ENCODE measurements at places on chromosomes 6 and 20.

DNA sequence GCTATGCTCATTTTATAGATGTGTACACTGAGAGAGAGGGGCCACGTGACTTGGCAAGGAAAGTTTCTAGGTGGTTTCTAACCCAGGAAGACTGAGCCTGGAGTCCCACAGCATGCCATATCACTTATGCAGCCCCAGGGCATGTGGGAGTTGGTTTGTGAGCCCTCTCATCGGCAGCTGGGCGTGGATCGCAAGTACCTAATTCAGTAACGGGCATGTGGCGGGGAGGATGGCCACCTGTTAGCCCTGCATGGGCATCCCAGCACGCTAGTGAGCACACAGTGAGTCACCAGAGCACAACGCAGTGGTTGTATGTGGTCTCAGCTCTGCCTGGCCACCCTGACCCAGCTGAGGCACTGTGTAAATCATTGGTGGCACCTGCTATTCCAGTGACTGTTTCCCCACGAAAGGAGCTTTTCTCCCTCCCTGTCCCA is 88.3 kb downstream of the NINL start:
- DNase-seq: no peak

DNA sequence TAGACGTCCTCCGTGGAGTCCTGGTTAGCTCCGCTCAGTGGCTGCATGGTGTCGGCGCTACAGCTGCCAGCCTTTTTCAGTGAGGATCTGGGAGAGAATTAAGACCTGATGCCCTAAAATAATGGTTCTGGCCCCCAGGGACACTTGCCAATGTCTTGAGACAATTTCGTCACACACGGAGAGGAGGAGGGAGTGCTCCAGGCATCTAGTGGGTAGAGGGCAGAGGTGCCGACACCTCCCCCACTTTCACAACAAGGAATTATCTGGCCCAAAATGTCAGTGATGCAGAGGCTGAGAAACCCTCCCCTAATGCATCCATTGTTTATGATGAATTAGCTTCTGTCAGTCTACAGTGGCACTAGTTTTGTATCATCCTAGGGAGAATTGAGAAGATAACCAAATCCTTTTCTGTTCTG is 24.4 kb downstream of the TMEM181 start:
- no peak for DNase-seq

- no peak for DNase-seq
These were observed 12.3 kb downstream of the ITPA start for GRCh38 chr20:3221398-3222226.

DNA sequence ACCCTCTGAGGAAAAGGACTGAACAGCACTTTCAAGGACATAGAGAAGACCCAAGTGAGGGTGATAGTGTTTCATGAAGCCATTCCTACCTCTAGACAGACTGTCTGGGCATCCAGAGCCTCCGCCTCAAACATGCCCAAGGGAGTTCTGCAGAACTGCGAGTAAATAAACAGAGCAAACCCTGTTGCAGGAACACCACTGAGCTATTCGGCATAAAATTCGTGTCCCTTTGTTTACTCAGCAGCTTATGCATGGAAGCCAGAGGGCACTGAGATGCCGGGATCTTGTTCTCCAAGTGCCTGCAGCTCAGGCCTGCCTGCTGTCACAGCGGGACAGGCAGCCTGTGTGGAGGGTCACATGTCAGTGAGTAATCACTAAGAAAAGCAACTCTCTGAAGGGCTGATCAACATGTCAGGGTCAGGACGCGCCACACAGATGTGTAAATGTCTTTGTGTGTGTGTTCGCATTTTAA is 164.9 kb upstream of the HEY2 start:
- DNase-seq: no peak

- no peak for DNase-seq
These were observed 172.2 kb downstream of the AIG1 start for GRCh38 chr6:143232849-143233248.

- no peak for DNase-seq
These were observed 383.9 kb downstream of the KIF16B start for GRCh38 chr20:16189371-16189770.

- no peak for DNase-seq
These were observed 1.5 kb downstream of the ID4 start for GRCh38 chr6:19838442-19839236.

GRCh38 chr6:100453701-100454521 is 10.8 kb downstream of the SIM1 start:
- DNase-seq: no peak

GRCh38 chr6:79134699-79135474 is 56.8 kb upstream of the PHIP start:
- DNase-seq: no peak

DNA sequence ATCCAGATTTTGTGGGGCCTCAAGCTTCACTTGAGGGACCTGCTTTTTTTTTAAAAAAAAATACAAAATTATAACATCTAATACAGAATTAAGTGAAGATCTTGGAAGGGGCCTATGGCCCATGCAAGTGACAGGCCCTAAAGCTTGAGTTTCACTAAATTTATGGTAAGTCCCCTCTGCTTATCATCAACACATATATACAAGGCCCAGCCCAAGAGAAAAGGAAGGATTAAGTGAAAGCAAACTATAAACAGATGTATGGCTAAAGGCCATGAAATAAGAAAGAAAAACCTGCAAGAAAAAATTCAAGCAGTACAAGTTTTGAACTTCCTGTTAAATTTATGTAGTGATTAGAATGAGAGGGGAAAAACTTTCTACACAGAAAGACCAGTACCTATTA is 86.8 kb downstream of the CDC40 start:
- no peak for DNase-seq

DNA sequence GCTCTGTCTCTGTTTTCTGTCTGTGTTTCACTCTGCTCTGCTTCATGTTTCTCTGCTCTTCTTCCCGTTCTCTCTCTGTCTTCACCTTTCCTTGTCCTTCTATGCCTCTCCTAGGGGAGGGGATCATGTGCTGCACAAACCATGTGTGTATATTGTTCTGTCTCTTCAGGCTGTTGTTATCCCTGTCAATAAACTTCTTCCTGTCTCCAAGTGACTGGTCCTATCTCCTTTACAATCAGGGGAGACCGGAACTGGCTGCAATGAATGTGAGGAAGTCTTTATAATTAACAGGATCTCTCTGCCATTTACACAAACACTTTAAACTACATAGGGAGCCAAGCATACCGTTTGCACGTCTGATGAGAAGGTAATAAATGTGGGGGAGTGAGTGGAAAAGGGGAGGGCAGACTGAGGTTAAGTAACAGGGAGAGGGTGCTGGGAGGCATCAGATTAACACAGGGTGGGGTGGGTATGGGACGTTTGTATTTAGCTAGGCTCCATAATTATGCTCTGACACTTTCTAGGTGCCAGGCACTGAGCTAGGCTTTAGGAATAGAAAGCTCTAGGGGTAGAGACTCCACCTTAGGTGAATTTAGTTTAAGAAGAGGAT is 626.1 kb downstream of the DHX35 start:
- no peak for DNase-seq

- no peak for DNase-seq
These were observed 72.3 kb upstream of the DST start for GRCh38 chr6:56714982-56715456.

DNA sequence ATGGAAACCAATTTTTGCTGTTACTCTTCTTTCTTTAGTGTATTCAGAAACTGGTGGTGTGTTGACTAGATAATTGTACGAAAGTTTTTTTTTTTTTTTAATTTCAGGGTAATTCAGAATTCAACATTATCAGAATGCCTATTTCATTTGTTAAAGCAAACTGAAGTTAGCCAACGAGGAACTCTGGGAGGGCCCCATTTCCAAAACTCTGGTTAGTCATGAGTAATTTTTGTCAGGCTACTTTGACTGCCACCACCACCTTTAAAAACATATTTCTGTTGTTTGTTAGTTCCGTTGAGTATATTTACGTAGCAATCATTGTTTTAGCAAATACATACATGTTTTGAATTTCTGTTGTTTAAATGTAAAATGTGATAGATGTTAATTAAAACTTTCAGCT is 763 bp downstream of the ZKSCAN8 start:
- no peak for DNase-seq

- no peak for DNase-seq
These were observed 1.2 kb downstream of the SMIM29 start for GRCh38 chr6:34247481-34248197.

DNA sequence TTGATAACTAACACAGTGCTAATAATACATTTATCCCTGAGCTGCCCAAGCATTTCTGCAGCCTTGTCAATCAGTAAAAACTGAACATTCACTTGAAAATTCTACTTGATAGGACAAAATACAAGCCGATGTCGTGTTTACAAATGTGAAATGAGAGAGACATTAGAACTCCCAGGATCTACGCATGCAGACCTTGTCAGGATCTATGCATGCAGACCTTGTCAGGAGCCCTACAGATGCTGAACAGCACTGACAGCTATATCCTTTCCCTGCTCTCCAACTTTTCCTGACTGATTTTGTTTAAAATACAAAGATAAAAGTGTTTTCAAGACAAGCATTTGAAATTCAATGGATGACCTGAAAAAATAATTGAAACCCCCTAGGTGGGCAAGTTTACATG is 28.9 kb downstream of the INSM1 start:
- DNase-seq: no peak

GRCh38 chr20:19975901-19976300 is 41.3 kb upstream of the NAA20 start:
- DNase-seq: no peak

- no peak for DNase-seq
These were observed 470.4 kb downstream of the CDH26 start for GRCh38 chr20:60428651-60429050.

DNA sequence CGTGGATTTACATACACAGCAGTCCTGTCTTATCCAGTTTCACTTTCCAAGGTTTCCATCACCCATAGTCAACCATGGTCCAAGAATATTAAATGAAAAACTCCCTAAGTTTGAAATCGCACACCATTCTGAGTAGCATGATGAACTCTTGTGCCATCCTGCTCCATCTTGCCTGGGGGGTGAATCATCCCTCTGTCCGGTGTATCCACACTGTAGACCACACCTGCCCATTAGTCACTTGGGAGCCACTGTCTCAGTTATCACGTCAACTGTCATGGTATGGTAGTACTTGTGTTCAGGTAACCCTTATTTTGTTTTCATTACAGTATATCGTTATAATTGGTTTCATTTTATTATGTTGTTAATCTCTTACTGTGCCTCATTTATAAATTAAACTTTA is 38.5 kb downstream of the PTGIS start:
- DNase-seq: no peak

DNA sequence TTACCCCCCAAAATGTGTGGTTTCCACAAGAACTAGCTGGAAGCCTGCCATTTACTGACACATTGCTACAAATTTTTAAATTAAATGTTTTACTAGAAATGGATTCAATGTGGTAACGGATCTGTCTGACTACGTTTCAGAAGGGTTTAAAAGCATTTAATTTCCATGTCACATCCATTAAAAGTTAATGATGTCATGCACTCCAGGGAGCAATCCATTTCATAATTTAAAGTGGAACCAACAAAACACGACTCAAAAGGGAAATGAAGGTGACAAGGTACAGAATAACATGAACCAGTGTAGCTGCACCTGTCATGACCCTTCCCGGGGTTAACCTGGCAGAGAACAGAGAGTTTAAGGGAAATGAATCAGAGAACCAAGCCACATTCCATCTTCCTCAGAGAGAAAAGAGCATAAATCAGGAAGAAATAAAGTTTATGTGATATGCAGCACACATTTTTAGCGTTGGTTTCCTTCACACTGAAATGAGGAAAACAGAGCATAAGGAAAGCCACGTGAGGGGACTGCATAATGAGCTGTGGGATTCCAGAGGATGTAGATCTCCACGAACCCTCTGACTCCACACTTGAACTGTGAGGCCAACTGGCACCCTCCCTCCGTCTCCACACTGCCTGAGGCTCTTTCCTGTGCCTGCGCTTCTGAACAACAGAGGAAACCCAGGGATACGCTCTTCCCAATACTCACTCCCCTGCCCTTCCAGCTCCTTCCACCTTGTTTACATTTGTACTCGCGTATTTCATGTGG is 170.3 kb upstream of the AHI1 start:
- DNase-seq: no peak

DNA sequence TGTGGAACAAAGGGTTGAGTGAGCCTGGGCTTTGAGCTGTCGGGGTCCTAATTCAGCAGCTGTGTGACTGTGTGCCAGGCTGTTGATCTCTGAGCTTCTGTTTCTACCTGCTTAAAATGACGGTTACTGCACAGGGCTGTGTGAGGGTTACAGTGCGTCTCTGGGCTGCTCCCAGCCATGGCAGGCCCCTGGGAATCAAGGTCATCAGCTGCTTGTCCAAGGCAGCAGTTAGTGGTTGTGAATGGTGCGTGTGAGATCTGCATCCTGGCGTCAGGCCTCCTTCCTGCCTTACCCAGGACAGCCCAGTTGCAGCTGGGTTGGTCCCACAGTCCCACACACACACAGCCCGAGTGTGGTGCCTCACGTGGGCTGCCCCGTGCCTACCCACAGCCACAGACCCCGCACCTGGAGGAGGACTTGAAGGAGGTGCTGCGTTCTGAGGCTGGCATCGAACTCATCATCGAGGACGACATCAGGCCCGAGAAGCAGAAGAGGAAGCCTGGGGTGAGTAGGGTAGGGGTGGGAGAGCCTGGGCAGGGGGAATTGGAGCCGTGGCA is 15.6 kb downstream of the GTSF1L start:
- no peak for DNase-seq

Data from stimulated activated CD8-positive, alpha-beta memory T cell treated with anti-CD3 and anti-CD28 coated beads, Interleukin-7, amount 100 ng/mL, for 24 hours (primary cell).